HEK293T (cell line): ENCODE measurements at places on chromosomes 2 and 18.

- DNase-seq = no peak
Measured at GRCh38 chr2:231390667-231391066, 4.8 kb upstream of the B3GNT7 start.

DNA sequence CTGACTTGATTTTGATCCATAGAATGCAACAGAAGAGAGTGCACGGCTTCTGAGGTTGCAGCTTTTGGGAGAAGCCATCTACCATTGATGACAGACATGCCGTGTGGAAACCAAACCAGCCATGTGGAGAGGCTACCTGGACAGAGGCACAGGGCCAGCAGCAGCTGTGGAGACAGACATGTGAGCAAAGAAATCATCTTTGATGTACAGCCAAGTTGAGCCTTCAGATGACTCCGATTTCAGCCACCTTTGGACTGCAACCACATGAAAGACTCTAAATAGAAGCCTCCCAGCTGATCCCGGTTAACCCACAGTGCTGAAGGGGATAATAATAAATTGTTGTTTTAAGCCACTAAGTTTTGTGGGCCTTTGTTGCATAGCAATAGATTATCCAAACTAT, 54.2 kb downstream of the TSN start:
- no peak for DNase-seq

DNA sequence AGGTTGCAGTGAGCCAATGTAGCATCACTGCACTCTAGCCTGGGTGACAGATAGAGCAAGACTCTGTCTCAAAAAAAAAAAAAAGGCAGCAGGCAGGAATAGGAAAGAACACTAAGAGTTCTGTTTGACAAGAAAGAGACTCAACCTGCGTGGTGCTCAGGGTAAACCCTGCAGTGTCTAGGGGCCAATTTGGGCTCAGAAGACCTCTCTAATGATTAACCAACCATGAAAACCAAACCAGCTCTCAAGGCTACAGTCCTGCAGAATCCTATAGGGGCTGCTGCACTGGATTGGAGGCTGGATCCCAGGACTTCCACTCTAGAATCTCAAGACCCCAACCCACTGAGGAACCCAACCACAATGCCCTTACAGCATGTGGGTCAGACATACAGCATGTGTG, 2.4 kb downstream of the TRABD2A start:
- DNase-seq = no peak

GRCh38 chr18:79856119-79857007, 58.6 kb downstream of the KCNG2 start:
- no peak for DNase-seq

GRCh38 chr2:238345297-238345968, 25.1 kb downstream of the TRAF3IP1 start:
- no peak for DNase-seq

DNA sequence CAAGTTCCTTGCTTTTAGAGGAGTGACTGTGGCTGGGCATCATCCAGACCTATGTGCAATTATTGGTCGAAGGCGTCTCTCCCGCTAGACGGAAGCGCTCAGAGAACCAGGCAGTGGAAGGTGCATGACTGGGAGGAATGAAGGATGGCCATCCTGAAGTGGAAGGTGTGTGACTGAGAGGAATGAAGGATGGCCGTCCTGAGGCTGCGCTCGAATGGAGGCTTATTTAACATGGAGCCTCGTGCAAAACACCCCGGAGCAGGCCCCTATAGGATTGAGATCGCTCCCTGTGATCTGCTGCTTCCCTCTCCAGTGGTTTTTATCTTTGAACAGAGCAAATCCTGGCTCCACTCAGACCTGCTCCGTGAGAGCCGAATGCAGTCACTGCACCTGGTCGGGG, 140.2 kb upstream of the ID2 start:
- DNase-seq = no peak

DNA sequence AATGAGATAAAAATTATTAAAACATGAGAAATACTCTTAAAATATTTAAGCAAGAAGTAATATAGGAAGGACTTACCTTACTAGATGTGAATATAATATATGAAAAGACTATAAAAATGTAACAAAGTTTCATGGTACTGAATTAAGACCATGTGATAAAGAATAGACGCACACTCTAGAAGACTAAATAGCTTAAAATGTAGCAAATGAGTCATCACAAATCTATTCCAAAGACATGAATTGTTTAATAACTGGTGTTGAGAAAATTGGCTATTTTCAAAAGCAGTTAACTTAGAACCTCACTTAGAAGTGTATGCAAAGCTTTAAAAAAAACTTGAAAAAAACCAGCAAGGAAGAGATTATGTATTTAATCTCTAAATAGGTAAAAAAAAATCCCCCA, 64.1 kb downstream of the POLE4 start:
- DNase-seq = no peak

- DNase-seq = no peak
Measured at GRCh38 chr2:149076863-149077412, 38.4 kb downstream of the LYPD6B start.

DNA sequence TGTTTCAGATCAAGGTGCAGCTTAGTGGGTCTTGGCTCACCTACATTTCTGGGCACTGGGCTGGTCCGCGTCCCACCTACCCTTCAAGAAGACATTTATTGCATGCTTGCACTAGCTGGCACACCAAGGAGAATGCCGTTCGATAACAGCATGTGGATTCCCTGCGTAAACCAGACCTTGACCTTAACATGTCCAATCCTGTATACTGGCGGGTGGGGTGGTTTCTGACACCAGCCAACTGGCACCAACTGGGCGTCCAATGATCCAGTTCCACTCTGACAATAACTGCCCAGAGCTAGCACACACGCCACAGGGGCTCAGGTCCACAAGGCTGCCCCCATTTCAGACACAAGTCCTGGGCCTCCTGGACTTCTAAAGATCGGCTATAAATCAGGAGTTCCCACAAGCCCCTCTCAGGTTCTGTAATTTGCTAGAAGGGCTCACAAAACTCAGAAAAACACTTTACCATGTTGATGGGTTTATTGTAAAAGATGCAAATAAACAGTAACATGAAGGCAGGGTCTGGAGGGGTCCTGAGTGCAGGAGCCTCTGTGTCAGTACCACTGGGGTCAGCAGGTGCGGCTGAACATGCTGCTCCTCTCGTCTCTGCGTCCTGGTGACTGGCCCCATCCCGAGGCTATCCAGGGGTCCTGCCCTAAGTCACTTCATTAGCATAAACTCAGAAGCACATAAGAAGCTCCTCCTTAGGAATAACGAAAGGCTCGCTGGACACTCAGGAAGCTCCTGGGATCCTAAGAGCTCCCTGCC, 161.8 kb downstream of the HDAC4 start:
- DNase-seq = no peak

- no peak for DNase-seq
Measured at GRCh38 chr2:157691695-157692094, 63.0 kb upstream of the ACVR1C start.

- DNase-seq = no peak
Measured at GRCh38 chr2:23029111-23029510, 355.9 kb upstream of the KLHL29 start.

- no peak for DNase-seq
Measured at GRCh38 chr2:152393377-152393776, 58.4 kb downstream of the FMNL2 start.

GRCh38 chr2:190695739-190696138, 46.9 kb downstream of the NAB1 start:
- DNase-seq = no peak

- no peak for DNase-seq
Measured at GRCh38 chr2:105959357-105959756, 214.6 kb downstream of the NCK2 start.

GRCh38 chr18:7133181-7133580, 15.6 kb upstream of the LAMA1 start:
- DNase-seq = no peak

DNA sequence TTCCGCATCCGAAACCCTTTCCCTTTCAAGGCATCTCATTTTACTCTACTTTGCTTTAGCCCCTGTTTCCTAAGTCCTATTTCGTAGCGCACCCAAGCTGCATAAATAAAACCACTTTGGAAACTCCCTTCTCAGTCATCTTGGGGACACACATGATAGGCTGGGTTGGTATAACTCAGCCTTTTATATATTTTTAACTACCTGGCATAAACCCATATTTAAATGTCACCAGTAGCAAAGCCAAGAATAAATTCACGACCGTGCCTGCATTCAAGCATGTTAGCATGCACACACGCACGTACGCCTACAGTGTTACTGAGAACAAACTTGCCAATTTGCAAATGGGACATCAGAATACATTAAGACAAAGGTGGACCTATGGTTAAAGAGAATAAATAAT, 564.7 kb upstream of the PIK3C3 start:
- DNase-seq = no peak

DNA sequence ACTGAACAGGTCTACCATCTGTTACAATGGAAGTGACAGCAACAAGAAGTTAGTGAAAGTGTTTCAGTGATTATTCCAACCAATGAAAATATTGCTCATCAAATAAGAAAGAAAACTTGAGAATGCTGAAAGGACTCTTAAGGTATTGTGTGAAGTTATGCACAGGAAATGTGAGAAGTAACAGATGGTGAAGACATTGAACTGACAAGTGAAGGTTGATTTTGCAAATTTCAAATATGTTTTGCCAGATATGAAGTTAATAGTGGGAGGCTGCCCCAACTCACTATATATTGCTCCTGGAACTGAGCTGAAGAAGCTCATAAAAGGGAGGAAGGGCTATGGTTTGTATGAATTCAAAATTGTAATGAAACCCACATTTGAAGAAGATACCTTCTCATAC, 97.5 kb downstream of the PHLPP1 start:
- DNase-seq = no peak

DNA sequence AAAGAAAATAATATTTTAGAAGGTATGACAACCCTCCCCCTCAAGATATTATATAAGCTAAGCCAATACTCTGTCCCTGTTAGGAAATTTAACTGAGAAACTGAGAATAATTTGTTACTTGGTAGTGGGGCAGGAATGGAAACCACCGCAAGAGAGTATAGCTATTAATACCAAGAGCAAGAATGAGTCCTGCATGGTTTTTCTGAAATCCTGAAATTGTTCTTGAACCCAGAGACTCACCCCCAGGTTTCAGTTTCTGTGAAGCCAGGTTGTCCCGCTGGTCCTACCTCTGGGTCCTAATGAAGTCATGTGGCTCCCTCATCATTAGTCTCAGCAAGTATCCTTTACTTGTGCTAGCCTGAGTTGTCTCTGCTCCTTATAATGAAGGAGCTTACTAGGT, 671.0 kb upstream of the ACVR2A start:
- no peak for DNase-seq

- no peak for DNase-seq
Measured at GRCh38 chr2:168699844-168700417, 102.5 kb upstream of the NOSTRIN start.

DNA sequence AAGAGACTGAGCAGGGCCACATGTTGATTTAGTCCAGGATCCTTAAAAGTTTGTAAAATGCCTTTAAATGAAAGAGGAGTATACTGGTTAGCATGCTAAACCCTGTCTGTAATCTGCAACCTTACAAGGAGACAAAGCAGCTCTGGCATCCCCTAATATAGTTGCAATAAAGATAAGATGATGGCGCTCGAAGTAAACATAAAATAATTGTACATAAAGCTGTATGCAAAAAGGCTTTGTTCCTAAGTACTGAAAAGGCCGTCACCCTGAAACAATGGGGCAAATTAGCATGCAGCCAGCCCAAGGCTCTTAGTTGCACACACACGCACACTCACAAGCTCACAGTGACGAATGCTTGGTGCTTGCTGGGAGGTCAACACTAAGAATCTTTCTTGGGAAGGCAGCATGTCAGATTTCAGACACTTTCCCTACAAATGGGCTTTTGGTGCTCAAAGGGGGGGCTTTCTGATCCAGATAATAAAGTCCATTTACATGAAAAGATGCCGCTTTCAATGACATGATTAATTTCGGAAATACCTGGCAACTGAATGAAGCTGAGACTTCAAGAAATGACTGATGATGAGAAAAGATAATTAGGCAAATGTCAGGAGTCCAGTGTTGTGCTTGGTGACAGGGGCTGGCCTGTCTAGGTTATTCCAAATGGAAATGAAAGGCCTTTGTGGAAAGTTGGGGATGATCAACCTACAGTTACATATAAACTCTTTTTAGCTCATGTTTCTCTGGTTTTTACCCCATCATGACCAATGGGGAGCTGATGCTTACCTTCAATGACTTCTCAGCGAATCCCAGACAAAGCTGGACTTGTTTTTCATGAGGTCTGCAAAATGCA, 370.3 kb downstream of the MEIS1 start:
- no peak for DNase-seq

DNA sequence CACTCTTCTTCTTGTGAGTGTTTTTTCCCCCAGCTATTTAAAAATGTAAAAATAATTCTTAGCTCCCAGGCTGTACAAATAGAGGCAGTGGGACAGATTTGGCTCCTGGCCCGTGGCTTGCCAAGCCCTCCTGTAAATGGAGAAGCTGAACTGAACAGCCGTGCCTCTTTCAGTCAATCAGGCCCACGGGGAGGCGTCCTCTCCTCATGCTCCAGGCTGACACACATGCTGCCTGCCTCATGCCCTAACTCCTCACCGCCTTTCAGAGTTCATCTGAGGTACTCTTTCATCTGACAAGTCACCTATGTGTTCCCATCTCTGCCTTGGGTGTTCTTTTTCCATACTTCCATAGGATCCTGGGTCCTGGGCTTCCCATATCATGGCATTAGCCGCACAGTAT, 58.9 kb downstream of the BMP10 start:
- DNase-seq = no peak

DNA sequence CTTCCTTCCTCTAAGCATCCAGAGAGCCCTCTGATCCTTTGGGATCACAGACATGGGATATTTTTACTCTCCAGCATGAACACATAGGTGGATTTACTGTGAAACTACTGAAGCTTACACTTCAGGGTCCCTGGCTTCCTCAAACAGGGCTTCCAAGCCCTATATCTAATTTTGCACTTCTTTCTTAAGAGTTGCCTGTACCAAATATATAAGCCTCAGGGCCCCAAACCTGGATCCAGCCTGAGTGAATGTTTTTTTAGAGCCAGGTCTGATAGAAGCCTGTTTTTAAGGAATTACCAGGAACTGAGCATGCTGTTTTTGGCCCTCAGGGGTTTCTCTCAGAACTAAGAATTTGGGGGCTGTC, 13.2 kb upstream of the KCMF1 start:
- DNase-seq = no peak

GRCh38 chr2:223971-224760, 39.7 kb downstream of the SH3YL1 start:
- no peak for DNase-seq

DNA sequence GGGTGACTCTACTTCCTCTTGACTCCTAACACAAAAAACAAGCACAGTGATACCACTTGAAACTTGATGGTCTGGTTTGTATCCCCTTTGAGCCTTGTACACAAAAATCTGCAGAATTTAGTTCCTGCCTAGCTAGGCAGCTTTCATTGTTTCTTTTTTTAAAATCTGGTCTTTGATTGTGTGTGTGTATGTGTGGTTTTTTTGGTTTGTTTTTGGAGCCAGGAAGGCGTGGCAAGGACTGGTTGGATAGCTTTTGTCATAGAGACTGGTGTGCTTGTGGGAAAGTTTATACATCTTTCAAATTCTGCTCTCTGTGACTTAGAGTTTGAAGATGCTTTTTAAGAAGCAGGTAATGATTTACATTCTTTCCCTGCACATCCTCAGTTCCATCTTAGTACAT, 127.4 kb downstream of the TANC1 start:
- no peak for DNase-seq
